ENCODE measurements at places on chromosomes 2 and 18.

DNA sequence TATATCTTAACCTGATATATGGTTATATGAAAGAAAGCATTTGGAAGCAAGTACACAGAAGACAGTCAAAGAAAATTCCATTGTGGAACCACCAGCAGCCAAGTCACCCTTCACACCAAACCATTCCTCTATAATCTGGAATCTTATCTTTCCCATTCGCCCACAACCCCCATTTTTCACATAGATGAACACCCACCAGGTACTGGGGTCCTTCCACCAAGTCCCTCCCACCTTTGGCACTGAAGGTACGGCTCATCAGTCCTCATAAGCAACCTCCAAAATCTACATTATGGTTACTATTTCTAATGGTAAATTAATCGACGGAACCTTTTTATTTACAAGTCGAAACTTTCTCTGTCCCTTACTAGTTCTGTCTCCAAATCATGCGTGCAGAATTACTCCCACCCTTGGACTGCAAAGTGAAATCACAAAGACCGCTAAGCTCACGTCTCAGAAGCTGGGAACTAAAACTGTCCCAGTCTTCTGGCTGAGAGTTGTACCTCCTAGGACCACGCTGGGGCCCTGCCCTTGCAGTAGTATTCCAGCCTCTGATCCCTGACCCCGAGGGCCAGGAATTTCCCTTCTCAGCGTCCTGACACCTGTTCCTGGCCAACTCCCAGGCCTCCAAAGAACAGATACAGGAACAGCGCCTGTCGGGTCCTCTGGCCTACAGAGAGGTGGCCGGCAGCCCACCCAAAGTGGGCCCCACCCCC is 702 bp downstream of the OLA1 start:
- DNase-seq, result no peak

DNA sequence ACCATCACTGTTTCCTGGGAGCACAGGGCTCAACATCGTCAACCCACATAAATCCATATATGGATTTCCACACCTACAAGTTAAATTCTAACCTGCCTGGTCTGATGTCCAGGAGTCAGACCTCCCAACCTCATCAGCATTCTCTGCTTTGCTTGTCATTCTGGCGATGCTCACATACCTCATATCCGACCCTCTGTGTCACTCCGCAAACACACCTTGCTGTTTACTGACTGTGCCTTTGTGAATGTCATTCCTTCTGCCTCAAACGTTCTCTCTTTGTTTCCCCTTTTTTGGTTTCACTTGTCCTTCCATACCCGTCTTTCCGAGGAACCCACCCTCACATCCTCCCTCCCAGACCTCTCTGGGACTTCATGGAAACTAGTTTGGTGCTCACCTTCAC is 187.1 kb downstream of the ACTR3 start:
- DNase-seq, result no peak

GRCh38 chr2:150327564-150328489 is 159.6 kb downstream of the RND3 start:
- DNase-seq, result no peak

GRCh38 chr2:54866868-54867267 is 143.4 kb downstream of the EML6 start:
- no peak for DNase-seq

GRCh38 chr18:75005626-75006025 is 203.3 kb downstream of the PTGR3 start:
- no peak for DNase-seq

DNA sequence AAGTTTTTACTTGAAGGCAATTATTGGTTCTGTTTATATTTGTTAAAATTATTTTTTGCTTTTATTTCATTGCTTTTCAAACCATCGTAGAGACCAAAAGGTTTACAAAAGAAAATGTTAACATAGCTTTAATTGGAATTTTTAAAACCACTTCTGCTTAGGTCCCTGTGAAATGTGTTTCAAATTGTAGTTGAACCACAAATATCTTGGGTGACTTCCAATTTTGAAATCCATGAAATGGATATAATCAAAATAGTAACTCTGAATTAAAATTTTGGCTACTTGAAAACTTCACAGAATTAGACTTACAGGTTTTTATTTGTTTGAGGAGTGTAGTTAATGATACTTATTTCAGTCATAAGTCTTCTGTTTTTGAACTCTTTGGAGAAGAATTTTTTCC is 3.1 kb upstream of the SPAG16 start:
- no peak for DNase-seq

All from activated CD8-positive, alpha-beta memory T cell treated with anti-CD3 and anti-CD28 coated beads, Interleukin-2, amount 50 U/mL, for 48 hours (primary cell).